ENCODE measurements at places on chromosomes 16 and 17.

- no peak for DNase-seq
These were observed 39.8 kb upstream of the MMP2 start for GRCh38 chr16:55439101-55439690.

GRCh38 chr16:11557801-11558200 lies 28.9 kb downstream of the LITAF start:
- no peak for DNase-seq

DNA sequence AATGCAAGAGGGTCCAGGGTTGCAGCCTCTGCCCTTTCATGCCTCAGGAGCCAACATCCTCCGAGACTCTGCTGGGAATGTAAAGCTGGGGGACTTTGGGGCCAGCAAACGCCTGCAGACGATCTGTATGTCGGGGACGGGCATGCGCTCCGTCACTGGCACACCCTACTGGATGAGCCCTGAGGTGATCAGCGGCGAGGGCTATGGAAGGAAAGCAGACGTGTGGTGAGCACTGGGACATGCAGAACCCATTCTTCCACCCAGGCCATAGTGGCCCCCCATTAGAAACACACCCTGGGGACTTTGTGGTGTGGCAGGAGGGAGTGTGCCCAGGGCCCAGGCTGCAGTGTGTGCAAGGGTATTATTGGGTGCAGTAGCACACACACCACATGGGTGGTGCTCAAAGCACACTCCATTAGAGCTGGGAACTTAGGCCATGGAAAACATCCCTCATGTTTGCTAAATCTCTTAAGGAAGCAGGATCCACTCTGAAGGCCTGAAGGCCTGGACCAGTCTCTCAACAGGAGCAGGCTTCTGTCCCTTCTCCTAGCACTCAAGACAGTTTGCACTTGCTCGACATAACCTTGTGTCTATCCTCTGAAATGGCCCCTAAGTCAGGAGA lies 7.6 kb downstream of the LIMD2 start:
- no peak for DNase-seq

DNA sequence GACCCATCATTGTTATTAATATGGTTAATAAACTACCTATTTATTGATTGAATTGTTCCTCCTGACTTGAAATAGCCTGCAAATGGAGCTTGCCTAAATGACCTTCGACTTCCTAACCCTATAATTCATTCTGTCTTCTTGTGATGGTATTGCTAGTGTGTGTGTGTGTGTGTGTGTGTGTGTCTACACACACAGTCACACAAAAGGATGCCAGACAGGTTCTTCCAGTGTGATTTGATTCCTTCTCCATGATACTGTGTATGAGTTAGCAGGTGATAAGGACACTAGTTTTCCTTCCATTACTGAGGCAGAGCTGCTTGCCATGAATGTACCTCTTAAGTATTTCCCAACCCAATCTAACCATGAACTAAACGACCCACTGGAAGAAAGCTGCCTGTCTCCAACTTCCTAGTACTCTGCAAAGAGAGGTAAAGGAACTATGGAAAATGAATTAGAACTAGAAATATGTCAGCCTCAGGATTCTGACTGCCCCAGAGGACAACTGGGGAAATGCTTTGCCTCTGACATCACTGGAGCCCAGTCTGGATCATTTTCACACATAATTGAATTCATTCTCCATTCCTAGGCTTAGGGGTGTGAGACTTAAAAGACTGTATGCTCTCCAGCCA lies 3.5 kb upstream of the CDC6 start:
- no peak for DNase-seq

DNA sequence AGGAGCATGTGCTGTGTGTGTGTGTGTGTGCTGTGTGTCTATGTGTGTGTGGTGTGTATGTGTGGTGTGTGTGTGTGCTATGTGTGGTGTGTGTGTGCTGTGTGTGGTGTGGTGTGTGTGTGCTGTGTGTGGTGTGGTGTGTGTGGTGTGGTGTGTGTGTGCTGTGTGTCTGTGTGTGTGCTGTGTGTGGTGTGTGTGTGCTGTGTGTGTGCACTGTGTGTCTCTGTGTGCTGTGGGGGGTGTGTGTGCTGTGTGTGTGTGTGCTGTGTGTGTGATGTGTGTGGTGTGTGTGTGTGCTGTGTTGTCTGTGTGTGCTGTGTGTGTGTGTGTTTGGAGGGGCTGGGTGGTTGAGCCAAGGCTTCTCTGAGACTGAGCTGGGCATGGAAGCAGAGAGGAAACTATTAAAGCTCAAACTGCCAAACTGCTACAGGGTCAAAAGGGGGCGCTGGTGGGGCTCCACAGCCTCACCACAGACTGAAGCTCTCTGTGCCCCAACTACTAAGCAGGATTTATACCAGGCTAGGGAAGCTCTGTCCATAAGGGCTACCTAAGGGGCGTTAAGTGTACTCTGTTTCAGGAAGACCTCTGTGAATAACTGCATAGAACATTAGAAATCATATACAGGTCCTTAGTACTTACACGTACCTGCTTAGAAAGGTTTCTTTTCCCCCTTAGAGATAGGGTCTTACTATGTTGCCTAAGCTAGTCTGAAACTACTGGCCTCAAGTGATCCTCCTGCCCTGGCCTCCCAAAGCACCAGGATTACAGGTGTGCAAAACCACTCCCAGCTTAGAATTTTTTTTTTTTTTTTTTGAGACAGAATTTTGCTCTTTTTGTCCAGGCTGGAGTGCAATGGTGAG lies 27.8 kb upstream of the GHDC start:
- peak; percentile 67 for DNase-seq

DNA sequence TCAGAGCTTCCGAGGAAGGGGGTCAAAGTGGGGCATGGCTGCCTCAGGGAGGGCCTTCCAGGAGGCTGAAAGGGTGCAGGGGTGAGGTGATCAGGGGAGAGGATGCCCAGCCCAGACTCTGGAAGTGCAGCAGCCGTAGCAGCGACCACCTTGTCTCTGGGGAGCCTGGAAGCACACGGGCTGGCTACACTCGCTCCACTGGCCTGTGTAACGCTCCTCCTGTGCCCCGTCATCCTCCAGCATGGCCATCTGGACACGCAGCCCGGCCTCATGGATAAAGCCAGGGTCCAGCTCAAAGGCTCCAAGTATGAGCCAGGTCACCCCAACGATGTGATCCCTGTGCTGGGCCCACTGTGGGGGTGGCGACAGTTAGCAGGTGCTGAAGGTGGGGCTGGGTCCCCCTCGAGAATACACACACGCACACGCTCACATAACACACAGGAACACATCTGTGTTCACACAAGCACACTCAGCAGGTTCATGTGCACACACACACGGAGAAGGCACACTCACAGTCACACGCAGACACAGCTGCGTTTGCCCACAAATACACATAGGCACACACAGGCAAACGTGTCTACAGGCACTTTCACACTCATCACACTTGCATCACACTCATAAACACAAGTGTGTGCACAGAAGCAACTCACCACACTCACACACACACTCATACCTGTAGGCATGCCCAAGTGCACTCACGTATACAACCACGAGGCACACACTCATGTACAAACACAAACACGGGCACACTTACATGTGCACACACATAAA lies 19.3 kb downstream of the POLR3K start:
- DNase-seq, result no peak

DNA sequence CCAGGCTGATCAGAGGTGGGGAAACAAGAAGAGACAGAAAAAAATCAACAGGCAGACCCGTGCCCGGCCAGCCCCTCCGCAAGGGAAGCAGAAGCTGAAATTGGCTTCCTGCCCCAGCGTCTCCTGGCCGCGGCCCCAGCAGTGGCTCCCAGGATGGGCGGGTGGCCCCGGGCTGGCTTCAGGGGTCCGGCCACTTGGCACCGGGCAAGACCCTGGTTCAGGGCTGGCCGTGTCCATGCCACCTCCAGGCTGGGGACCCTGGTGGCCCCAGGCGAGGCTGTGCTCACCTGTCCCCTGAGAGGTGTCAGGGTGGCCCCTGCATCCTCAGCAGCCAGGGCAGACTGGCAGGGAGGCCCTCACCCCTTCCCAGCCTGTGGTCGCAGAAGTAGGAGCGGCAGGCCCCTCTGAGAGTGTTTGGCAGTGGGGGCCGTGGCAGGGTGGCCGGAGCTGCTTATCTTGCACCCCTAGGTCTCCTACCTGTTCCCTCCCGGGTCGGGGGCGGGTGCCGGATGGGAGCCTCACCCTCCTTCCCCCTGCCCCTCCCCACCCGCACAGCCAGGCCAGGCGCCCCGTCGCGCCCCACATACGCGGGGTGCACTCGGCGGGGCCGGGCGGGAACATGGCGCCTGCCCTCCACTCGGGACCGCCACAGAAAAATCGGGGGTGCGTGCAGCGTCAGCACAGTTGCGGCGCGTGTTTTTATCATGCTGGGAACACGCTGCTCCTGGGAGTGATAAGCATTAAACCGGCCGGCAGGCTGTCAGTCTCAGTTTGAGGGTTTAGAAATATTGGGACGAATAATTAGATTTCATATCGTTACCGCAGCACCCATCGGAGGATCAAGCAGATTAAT lies 46.7 kb upstream of the ZC3H18 start:
- no peak for DNase-seq

GRCh38 chr16:50303041-50303604 lies 36.8 kb downstream of the ADCY7 start:
- DNase-seq, result no peak

DNA sequence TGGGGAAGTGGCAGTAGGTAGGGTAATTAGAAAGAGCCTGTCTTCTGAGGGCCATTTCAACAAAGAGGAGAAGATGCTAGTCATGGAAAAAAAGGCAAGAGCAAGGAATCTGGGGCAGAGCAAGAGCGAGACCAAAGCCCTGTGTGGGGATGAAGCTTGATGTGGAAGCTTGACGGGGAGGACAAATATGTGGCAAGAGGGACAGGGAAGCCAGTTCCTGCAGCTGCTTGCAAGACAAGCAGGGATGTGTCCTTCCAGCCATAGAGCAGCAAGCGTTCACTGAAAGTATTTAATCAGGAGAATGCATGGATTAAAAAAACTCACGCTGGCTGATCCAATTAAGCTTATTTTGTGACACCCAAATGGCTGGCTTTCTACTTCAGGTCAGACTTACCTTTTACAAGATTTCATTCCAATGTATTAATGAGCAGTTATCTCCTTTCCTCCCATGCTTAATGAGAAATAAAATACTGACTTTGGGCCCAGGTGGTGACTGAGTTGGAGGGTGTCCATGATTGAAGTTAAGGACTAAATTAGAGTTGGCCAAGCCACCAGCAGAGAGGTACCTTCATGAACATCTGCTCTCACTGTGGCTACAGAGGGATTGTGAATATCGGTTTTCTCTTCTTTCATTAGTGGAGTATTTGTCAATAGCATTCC lies 76.8 kb downstream of the ABCA8 start:
- DNase-seq, result no peak

DNA sequence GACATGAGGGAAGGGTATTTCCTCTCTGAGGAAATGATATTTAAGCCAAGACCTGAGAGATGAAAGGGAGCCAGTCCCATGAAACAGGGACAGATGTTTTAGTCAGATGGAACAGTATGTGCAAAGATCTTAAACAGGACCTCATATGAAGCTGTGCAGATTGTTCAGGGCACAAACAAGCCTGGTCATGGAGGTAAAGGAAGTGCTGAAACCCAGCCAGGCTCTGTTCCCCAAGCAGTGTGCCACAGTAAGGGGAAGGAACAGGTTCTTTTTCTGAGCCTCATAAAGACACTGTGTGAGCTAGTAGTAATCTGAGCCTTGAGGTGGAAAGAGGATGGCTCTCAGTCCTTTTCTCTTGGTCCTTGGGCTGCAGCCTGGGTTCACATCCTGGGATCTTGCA lies 159.9 kb downstream of the ANKFN1 start:
- DNase-seq, result no peak

DNA sequence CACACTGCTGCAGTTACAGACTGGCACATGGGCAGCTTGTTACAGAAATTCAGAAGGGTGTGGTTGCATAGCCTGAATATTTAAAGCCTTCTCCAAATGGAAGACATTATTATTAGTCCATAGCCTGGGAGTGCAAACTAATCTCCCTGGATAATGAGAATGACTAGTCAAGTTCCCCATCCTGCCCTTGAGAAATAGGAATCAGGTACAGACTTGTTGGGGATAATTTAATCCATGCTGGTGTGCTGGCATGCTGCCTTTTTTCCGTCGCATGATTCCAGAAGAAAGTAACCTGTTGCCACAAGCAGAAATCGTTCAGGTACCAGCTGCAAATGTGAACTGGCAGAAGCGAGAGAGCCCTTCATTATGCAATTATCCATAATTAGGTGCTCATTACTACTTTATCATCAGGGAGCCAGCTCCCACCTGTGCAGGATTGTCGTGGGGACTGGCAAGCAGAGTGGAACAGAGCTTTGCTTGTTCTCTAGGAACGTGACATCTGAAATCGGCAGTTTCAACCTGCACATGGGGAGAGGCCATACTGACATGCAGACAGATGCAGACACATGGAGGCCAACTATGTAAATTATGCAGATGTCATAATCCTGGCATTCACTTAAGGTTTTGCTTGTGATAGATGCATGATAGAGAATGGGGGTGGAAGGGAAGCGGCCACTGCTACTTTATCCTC lies 419.4 kb downstream of the PMP22 start:
- no peak for DNase-seq

- no peak for DNase-seq
These were observed 5.2 kb downstream of the GRB7 start for GRCh38 chr17:39742856-39743436.

- no peak for DNase-seq
These were observed 75.9 kb downstream of the PRKCA start for GRCh38 chr17:66378296-66378695.

DNA sequence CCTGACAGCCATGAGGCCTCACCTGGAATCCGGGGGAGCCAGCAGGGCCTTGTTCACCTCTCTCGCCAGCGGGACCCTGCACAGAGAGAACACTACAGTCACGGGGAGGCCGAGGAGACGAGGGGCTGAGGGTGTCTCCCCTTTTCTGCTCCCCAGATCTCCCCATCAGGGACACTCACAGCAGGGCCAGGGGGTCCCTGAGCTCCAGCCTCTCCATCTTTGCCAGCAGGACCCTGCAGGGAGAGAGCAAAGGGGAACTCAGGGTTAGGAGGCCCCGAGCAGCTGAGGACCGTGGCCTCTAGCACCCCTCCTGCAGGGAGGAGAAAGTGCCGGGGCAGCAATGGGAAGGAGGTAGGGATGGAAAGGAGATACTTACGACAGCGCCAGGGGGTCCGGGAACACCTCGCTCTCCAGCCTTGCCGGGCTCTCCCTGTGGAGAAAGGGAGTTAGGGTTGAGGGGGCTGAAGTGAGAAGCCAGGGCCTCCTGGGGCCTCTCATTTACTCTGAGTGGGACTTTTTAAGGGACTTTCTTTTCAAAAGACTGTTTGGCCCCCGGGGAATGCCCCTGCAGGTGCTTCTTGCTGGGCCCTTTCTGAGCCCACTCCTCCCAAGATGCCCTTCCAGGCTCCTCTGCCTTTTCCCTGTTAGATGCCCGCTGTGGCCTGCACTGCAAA lies 8.7 kb downstream of the COL1A1 start:
- no peak for DNase-seq

GRCh38 chr16:84048871-84049270 lies 6.3 kb upstream of the SLC38A8 start:
- no peak for DNase-seq

- DNase-seq, result peak; percentile 96
These were observed 5.2 kb downstream of the AXIN2 start for GRCh38 chr17:65556014-65556909.
